NCI-H1105 (cell line): ENCODE measurements at places on chromosomes 1 and 21.

GRCh38 chr1:234914606-234915290 lies 213.9 kb downstream of the TOMM20 start:
- no peak for DNase-seq

DNA sequence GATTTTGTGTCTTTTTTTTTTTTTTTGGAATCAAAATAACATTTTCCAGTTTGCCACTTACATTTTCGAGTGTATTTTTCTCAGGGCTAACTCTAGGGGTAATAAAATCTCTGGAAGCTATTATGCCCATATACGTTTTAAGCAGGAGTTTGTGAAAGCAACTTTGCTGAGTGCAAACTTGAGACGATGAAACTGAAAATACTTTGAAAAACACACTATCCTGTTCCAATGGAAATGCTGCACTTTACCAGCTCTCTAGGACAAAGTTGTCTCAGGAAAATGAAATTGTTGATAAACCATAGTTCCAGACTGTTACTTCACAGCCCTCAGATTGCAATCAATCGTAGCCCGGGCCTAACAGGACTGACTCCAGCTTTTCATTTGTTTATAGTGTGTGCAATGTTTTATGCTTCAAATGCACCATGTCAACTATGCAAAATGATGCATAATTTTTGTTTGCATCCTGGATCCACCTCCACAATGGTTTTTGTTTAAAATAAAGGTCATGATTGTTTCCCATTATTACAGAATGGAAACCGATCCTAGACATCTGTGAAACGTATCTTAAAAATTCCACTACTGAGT lies 220.6 kb upstream of the PKN2 start:
- DNase-seq, result no peak

DNA sequence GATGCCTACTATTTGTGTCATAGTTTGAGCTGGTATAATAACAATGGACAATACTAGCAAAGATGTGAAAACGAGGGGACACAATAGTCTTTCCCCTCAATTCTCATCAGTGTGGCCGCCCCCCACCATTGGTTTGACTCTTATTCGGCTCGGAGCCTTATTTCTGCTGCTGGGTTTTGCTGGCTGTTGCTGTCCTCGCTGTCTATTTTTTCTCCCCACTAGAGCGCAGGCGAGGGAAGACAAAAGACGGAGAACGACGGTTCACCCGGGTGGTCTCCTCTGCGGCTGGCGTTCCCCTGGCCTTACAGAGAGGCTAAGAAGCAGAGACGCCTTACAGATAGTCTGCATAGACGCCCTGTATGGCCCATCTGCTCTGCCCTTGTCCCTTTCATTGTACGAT lies 19.4 kb downstream of the CLIC6 start:
- peak; percentile 5 for DNase-seq

DNA sequence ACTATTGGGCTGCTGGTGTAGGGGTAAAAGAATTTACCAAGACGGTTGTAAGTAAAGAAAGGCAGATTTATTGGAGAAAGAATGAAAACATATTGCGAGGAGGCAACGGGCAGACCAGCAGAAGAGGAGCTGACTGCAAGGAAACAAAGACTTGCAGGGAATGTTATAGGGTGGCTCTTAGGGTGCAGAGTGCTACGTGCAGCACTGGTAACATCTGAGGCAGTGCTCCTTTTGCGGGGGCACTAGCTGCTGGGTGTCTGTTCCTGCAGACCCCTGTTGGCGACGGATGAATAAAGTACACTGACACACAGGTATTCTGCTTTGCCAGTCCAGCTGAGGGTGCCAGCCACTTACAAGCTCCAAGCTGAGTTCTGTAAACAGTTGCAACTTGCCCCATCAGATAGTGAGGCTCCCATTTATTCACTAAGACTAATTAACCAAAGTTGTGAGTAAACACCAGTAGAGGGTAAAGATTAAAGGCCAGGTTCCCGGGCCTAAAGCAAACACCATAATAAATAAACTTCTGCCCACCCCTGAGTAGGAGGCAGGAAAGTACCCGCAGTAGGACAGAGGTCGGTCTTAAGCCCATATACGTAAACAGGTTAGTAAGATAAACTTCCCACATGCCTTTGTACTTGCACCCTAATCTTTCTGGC lies 140.2 kb upstream of the KCNK1 start:
- DNase-seq, result no peak

DNA sequence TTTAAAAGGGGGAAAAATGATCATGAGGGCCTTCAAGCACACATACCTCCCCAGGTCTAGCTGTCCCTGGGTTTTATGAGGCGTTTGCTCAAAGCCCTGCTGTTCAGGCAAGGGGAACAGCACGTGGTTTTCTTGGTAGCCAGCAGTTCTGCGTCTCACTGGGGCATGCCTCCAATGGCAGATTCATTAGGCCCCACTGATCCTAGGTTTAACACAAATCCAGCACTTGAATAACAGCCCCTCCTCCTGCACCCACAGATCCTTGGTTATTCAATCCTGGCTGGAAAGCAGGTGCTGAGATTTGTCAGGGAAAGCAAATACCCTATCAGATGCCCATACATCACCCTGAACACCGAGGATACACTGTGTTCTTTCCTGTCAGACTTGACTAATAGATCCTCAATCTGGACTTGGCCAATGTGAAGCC lies 106.4 kb downstream of the ZC3H11B start:
- DNase-seq, result no peak

DNA sequence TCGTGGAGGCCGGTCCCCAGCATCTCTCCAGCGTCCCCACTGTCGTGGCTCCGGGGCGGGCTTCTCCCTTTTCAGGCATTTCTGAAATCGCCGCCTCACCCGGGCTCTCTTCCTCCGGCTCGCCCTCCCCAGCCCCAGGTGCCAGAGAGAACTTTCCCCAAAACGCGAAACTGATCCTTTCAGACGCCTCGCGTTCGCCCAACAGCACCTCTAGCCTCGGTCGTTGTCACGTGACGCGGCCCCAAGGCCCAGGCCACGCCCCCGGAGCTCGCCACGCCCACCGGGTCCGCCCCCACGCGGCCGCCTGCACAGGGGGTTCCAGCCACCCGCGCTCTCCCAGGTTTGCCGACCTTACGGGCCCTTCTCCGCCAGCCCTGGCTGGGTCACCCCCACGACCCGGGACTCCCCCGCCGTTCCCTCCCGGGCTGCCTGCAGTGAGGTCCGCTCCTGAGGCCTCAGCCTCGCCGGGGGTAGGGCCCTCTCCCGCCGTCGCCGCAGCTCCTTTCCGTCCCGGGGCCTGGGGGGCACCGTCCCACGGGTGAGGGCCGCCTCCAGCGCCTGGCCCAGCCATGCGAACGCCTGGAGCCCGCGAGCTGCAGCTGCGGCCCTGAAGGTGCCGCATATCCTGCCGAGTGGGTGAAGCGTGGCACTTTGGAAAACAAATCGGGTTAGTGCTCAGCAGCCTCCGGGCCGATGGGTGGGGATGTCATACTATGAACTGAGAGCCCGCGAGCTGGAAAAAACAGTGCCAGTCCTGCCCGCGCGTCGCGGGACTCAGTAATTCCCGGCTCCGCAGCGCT lies 21.0 kb downstream of the H3-3A start:
- no peak for DNase-seq

DNA sequence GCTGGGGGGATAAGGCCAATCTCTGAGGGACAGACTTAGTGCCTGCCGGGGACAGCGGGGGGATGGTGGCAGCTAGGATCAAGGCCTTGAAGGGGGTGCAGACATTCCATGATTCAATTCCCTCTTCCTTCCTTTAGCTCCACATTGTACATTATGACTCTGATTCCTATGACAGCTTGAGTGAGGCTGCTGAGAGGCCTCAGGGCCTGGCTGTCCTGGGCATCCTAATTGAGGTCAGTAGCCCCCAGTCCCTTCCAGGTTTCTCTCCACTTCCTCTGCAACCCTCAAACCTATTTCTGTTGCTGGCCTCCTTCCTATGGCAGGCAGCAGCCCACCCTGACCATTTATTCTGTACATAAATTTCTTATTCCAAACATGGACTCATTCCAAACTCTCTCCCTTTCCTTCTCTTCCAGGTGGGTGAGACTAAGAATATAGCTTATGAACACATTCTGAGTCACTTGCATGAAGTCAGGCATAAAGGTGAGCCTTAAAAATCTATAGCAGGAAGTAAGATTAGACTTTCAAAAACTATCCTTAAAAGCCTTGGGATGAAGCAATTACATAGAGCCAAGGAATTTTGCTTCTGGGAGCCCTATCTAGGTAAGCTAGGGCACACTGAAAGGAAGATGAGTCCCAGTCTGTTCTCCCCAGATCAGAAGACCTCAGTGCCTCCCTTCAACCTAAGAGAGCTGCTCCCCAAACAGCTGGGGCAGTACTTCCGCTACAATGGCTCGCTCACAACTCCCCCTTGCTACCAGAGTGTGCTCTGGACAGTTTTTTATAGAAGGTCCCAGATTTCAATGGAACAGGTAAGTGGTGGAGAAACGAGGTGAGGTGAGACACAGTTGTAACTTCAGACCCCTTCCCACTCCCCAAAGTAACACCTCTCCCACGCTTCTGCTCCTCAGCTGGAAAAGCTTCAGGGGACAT lies 5.1 kb downstream of the CA14 start:
- DNase-seq, result no peak

DNA sequence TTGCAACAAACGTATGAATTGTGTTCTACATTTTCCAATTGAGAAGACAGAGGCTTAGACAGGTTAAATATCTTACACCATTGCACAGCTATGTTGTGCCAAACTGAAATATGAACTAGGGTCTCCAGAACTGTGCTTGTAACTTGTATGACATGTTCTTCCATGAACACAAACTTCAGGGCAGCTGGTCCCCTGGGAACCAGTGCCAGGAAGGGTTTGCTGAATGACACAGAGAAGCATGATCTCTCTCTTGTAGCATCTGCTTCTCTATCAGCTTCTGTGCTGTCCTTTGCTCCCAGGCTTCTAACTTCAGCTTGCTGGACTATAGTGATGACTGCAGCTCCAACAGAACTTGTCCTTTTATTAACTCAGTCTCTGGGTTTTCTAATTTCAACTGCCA lies 385.5 kb downstream of the SIPA1L2 start:
- no peak for DNase-seq

DNA sequence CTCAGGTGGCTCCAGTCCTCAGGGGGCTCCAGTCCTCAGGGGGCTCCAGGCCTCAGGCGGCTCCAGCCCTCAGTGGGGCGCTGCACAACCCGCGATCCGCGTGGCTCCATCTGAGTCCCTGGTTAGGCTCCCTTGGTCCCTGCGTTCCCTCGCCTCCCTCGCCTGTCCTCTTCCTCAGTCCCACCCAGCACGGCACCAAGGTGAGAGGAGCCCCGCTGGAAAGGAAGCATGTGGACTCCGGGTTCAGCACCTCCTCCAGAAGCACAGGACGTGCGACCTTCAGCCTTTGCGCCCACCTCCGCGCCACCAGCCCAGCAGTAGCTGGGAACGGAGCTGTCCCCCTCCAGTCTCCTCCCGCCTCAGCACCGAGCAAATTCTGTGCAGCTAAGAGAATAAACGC lies 8.1 kb upstream of the OR2M5 start:
- no peak for DNase-seq

GRCh38 chr1:26630634-26631033 lies 65.2 kb upstream of the ARID1A start:
- DNase-seq, result no peak

DNA sequence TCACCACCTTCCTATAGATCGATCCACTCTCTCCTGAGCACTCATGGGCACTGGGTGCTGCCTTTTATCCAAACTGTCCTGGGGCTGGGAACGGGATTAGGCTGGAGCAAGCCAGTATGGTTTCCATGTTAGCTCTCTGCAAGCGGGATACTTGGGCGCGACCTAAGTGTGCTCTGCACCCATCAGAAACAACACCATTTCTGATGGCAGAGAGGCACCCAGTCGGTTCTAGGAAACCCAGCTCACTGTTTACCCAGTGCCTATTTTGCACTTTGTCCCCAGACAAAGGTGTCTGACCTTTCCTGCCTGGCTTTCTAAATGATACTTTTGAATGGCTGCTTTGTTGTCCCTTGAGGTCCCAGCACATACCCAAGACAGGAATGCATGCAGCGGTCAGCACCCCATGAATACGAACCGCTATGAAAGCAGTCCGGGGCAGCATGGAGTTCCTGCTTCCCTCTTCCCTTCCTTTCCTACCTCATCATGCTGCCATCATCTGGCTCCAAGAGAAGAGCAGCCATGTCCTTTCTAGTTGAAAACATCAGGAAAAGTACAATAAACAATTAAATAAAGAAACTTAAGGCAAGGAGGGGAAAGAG lies 83.9 kb downstream of the TRABD2B start:
- DNase-seq, result no peak

DNA sequence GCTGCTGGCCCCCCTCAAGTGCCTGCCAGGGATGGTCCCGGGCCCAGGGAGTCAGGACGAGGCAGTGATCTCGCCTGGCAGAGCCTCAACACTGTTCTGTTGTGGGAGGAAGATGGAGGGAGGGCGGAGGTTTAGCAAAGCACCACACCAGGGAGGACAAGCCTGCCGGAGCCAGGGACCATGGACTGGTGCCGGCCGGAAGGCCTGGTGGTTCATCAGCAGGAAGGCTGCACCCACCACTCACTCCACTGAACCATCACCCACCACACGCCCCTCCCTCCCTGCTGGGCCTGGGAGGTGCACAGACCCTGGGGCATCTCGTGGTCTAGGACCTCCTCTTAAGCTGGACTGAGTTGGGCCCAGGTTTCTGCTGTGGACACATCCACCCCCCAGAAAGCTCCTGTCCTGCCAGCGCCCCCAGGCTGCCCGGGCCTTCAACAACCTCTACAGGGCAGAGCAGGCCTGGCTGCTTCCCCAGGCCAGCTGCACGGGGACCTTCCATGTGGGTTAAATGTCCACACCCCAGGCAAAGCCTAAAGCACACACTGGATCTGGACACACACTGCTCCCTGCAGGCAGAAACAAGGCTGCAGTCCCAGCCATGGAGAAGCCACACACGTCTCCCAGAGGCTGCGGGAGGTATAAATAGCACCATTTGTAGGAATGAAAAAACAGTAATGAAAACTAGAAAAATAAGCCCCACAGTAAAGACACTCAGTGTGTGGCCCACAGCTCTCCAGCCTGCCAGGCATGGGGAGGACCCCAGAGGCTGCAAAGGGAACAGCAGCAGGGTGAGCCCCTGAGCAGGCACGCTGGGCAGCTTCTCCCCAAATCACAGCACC lies 10.4 kb upstream of the TMEM240 start:
- DNase-seq, result no peak

- DNase-seq, result no peak
Measured at GRCh38 chr1:12505639-12506280, 112.2 kb downstream of the DHRS3 start.

- DNase-seq, result no peak
Measured at GRCh38 chr1:29836651-29837646, 600.6 kb downstream of the PTPRU start.

DNA sequence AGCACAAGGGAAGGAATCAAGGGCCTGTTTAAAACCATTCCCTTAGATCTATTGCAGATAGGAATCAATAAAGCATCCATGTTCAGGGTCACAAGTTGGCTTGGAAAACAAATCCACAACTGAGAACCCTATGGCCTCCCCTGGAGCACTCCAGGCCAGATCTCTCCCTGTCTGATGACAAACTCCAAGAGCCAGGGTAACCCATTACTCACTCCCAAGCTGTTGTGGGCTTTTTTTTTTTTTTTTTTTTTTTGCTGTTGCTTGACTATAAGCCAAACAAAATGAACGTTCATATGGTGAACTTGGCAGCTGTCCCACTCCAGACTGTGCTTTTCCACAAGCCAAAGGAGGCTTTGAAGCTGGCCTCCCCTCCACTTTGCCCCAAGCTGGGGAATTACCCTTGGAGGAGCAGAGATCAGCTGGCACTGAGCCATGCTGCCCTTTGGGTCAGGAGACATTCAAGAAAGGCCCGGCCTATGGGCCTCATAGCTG lies 35.7 kb upstream of the VAV3 start:
- peak; percentile 87 for DNase-seq

GRCh38 chr1:103177108-103177775 lies 68.9 kb upstream of the COL11A1 start:
- no peak for DNase-seq

- no peak for DNase-seq
Measured at GRCh38 chr1:172406968-172407367, 13.5 kb upstream of the C1orf105 start.

- DNase-seq, result no peak
Measured at GRCh38 chr1:152906023-152906565, 2.3 kb upstream of the IVL start.
